ENCODE measurements at places on chromosomes 4 and X.
A peak's percentile ranks its signal among the peaks of the same experiment; 100 is the strongest.

DNA sequence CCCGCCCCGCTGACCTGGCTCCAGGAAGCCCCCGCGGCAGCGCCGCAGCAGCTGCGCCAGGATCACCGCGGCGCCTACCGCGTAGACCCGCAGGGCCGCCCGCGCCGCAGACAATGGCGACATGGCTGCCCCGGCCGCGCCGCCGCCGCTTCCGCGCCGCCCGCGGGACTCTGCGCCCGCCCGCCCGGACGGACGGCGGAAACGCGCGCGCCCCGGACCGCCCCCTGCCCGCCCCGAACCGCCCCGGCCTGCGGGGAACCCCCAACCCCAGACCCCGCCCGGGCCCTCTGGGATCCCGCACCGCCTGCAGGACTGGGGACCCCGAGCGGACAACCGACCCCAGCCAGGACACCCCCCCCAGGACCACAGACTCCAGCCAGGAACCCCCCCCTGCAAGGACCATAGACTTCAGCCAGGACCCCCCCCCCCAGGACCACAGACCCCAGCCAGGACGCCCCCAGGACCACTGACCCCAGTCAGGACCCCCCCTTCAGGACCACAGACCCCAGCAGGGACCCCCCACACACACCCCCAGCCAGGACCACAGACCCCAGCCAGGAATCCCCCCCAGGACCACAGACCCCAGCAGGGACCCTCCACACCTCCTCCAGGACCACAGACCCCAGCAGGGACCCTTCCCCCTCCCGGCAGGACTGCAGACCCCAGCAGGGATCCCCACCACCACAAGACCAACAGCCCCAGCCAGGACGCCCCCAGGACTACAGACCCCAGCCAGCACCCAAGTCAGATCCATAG lies at the start of the genes DHRSX and ZBED1:
TSS of gene DHRSX (minus strand) at position 174 of the 756 bp plus-strand sequence. CDS start at position 123, 51 bp downstream.
TSS of gene ZBED1 (minus strand) at position 174 of the 756 bp plus-strand sequence. CDS start 10,257 bp downstream, outside the sequence.
- peak; percentile 70 for DNase-seq

- DNase-seq: no peak
These were observed 360.6 kb downstream of the FSTL5 start for GRCh38 chr4:161803171-161803570.

DNA sequence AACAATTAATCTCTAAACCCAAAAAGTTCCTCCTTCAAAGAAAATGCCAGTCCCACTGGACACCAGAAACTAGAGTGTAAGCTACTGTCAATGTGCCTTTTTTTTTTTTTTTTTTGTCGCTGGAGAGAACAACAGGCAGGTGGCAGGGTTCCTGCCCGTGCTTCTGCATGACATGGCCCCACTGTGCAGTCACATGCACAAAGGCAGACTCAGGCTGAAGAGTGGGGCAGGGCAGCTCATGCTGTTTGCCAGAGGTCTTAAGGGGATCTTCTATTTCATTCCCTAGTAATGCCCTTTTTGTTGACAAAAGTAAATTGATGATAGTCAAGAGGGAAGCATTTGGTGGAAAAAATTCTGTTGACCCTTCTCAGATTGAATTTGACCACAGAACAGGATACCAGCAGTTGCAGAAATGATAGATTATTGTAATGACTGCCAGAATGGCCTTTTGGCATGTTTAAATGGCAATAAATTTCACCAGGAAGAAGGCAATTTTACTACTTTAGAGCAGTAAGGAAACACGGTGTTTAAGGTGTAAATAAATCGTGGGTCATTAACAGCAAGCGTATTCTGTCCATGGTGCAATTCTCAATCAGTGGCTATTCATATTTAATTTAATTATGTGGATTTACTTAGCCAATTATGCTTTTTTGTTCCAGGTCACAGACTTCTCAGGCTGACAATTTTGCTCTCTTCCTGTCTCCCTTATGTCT lies 80.9 kb downstream of the NKX6-1 start:
- no peak for DNase-seq

GRCh38 chr4:52102587-52102986 lies 51.5 kb downstream of the SPATA18 start:
- DNase-seq: no peak

DNA sequence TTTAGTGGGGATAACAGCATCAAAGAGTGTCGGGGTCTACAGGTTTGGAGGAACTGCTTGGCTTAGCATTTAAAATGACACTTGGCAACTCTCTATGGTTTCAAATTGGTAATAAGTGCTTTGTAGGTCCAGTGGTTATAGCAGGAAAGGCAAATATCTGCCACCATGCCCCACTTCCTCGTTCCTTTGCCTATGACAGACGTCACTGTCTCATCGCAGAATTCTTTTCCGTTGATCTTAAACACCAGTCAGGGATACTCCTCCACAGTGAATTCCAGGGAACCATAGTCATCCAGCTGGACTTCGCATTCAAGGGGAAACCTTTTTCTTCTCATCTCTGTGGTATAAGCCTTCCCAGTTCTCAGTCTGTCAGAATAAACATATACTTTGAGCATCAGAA lies 319.1 kb downstream of the GPAT3 start:
- DNase-seq: no peak

DNA sequence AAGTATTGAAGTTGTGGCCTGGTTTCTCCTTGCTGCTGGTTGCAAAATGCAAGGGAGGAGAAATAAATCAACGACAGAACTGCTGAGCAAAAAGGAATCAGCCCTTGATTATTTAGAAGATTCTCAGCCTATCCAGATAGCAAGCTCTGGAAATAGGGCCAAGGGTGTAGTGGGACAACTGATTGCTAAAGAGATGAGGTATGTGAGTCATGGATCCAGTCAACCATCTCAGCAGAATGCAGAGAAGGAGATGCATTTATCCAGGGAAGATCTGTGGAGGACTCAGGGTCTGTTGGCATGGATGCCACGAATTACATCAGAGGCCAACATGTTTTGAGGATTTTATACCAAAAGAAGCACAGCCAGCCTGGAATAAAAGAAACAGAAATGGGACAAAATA lies 36.7 kb downstream of the FOXR2 start:
- no peak for DNase-seq

DNA sequence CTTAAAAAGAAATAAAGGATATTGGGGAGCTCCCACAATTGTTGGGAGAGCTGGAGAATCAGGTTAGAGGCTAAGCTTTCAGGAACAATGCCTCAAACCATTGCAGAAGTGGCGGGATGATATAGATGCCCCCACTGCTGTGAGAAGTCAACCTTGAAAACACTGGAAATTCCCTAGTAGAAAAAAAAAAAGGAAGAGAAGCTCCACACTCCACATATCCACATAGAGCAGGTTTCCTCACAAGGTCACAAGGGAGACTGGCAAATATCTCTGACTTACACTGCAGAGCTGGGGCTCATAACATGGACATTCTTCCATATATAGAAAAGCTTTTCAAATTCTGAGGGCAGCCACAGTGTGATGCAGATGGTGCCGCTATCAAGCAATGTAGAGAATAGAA lies 22.7 kb upstream of the OGT start:
- no peak for DNase-seq

GRCh38 chrX:39203427-39203826 lies 402.2 kb downstream of the MID1IP1 start:
- no peak for DNase-seq

DNA sequence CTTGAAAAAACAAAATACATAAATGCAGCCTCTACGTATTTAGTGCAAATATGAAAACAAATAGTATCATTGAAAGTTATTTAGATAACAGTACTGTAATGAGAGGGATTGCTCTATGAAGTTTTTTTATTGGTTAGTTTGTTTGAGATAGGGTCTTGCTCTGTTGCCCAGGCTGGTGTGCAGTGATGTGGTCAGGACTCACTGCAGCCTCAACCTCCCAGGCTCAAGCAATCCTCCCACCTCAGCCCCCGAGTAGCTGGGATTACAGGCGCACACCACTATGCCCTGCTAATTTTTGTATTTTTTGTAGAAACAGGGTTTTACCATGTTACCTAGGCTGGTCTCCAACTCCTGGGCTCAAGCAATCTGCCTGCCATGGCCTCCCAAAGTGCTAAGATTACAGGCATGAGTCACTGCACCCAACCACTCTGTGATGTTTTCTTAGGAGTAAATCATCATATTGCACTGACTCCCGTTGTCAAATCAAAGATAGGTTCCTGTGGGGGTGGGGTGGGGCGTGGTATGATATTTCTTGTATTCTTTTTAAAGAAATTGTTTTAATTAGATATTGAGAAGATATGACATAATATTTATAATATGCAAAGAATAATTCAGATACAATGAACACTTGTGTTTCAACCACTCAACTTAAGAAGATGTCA lies 75.8 kb downstream of the ATG4A start:
- DNase-seq: no peak

- no peak for DNase-seq
These were observed 33.5 kb upstream of the ESX1 start for GRCh38 chrX:104288269-104288668.

- DNase-seq: no peak
These were observed 16.8 kb downstream of the PF4 start for GRCh38 chr4:73964862-73965611.

DNA sequence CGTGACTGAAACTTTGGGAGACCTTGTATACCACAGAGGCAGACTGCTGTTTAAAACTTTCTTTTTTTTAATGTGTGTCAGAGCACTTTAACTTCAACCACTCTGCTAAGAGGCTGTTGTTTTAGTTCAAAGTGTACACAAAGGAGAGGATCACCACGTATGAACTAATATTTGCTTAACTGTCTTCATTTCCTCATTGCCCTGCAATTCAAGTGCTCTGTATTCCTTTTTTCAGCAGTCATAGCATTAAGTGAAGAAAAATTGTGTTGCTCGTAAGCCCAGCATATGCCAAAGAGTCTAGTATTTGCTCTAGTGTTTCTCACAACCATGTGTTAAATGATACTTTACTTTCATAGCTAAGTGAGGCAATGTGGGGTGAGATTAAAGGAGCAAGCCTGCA lies 63.0 kb upstream of the HHIP start:
- no peak for DNase-seq

DNA sequence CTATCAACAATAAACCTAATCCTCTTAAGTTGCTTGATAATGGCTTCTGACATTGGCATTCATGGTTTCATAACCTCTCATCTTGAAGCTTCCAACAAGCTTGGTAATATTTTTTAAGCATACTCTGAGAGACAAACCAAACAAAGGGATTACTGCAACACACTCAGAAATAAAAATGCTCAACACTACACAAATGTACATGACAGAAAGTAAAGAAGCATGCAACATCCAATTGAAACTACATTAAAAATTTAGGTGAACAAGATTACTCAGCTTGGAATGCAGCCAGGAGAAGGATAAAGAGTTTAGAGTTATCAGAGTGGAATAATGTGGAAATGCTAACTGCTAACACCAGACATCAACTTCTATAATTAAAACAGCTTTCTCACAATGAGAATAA lies 1136.6 kb upstream of the PABPC4L start:
- no peak for DNase-seq

GRCh38 chr4:137347371-137347770 lies 184.9 kb downstream of the PCDH18 start:
- DNase-seq: no peak

DNA sequence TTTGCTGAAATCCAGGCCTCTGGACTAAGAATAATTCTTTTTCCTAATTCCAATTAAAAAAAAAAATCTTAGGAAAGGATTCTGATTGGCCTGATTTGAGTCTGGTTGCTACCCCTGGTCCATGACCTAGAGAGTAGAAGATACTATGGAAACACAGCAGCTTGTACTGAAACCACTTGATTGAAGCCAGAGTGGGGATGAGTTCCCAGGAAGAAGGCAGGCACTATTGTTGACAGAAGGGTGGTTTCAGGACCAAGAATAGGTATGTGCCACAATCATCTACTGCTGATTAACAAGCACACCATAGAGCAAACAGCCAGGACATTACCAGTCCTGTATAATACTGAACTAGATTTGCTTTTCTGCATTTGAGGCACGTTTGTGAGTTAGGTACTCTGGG lies 29.6 kb downstream of the STX18 start:
- DNase-seq: no peak

All from hematopoietic multipotent progenitor cell treated with erythropoietin and hydrocortisone succinate and interleukin-3 and kit ligand, for 4 days (in vitro differentiated cells).